ENCODE measurements at places on chromosomes 6 and 20.
A peak's percentile ranks its signal among the peaks of the same experiment; 100 is the strongest.

DNA sequence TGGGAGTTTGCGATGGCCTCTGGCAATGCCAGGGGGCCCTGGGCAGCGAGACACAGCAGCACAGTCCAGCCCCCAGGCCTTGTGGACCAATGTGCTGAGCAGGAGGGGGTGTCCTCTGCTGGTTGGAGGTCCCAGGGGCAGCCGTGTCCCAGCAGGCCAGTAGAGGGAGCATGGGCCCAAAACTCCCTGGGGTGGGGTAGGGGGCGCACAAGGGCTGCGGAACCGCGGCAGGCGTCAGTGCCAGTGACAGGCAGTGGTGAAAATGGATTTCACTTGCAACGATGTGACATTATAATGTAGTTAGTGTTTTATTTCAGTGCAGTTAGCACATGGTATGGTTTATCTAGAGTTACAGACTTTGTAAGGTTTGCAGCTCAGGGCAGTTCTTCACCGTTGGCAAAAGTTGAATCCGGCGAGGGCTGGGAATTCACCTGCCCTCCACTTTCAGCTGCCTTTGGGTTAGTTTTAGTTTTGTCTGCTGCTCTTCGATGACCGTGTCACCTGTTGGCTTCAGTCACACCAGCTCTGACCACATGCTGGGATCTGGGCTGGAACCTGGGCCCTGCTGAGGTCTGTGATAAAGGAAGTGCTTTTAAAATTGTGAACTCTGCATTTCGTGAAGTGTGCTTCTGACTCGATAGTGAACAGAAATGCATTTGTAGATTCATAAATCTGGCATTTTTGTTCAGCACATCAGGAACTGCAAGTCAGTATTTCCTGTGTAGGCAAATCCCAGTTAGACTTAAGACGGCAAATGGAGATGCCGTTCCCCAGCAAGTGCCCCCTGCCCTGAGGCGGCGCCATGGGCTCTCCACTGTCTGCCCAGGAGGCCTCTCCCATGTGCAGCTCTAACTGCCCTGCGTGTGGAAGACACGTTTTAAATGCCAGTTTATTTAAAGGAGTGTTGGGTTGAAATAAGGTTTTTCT is 46.8 kb downstream of the PYGB start:
- peak; percentile 63 for DNase-seq

DNA sequence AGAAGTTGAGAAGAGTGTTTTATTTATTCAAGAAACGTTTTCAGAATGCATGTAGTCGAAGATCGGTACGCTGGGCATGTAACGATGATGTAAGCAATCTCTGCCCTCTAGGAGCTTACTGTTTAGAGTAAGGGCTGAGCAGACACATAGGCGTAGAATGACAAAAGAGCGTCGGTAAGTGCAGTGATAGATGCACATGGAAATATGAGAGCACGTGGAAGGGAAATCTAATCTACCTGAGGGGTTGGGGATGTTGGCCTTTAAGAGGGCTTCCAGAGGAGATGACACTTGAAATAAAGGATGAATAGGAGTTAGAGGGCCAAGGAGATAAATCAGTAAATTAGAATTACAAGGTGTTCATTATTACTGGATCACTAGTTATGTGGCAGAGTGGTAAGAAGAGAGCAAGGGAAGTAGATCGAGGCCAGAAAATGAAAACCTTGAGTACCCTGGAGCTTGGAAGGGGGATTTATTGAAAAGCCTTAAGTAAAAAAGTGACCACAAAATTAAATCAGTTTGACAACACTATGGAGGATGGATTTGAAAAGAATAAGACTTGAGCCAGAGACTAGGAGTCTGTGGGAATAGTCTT is 782 bp downstream of the TRMT11 start:
- no peak for DNase-seq

GRCh38 chr20:8524101-8525016 is 392.3 kb downstream of the PLCB1 start:
- DNase-seq, result no peak

GRCh38 chr20:62618611-62619529 is 23.4 kb upstream of the SLCO4A1 start:
- peak; percentile 37 for DNase-seq

DNA sequence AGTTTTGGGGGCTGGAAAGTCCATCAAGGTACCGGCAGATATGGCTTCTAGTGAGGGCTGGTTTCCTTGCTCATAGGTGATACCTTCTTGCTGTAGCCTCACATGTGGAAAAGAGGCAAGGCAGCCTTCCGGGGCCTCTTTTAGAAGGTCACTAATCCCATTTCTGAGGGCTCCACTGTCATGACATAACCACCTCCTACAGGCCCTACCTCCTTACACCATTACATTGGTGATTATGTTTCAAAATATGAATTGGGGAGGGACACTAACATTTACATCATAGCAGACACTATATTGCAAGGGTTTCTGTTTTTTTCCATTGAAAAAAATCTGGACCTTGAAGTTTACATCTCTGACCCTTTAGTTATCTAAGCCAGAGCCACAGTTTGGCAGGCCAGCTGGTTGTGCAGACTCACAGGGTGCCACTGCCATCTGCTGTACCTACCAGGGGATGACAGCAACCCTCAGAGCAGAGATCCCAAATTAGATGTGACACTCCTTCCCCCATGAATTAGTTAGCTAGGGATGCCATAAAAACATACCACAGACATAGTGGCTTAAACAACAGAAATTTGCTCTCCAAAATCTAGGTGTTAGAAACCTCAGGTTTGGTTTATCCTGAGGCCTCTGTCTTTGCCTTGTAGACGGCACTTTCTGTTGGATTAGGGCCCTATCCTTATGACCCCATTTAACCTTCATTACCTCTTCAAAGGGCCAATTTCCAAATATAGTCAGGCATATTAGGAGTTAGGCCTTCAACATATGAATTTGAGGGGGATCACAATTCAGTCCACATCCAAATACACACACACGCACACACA is 166.4 kb upstream of the RNF217 start:
- peak; percentile 52 for DNase-seq

DNA sequence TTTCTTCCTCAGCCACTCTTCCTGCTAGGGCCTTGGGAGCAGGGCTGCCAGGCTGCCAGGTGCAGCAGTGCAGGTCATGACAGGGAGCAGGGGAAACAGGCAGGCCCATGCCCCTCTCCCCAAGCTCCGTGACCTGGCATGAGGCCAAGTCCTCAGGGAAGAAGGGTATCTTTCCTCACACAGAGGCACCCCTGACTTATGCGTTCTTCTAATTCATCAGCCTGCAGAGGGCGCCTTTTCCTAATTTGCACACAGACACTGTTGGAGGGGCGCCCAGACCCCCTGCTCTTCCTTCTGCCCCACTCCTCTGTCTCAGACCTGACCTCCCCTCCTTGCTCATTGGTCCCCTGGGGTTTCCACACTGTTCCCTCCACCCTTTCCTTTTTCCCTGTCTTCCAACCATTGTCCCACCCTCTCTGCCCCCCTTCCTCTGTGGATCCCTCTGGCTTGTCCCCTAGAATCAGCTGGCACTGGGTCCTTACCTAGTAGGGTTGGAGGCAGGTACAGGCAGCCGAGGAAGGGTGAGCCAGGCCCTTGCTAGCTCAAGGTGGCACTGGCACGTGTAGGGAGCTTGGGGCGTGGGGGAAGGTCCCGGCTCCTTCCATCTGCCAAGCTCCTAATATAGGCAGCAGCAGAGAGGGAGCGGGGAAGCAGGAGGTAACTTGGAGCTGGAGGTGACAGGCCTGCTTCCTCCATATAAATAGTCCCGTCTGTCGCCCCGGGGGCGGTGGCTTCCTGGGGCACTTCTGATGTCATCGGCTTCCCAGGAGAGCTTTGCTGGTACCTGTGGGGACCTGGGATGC is 154.9 kb upstream of the MLN start:
- DNase-seq, result no peak

DNA sequence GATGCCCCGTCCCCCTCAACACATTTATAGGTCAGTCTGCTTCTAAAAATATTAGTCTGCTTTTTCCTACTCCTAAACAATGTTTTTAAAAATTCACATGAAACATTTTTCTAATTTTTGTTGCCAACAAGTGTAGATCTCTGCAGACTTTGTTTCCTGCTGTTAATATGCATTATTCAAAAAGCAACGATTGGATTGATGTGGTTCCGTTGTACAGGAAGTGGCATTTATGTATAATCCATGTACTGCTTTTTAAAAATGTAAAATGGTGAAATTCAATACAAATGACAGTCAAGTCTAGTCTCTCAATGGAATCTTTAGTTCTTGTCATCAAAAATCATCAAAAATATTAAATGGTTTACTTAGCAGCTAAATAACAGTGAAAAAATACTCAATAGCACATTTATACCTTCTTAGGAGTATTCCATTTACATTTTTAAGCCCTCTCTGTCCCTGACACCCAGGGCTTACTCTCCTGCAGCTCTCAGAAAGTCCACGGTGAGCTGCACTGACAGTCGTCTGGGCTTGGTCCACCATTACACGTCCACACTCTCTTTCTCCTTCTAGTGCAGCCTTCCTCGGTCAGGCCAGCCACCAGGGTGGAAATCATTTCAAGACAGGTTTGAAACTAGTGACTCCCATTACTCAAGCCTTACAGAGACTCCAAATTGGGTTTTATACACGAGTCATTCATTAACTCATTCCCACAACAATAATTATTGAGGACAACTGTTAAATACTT is 211.5 kb downstream of the TMEM200A start:
- no peak for DNase-seq

DNA sequence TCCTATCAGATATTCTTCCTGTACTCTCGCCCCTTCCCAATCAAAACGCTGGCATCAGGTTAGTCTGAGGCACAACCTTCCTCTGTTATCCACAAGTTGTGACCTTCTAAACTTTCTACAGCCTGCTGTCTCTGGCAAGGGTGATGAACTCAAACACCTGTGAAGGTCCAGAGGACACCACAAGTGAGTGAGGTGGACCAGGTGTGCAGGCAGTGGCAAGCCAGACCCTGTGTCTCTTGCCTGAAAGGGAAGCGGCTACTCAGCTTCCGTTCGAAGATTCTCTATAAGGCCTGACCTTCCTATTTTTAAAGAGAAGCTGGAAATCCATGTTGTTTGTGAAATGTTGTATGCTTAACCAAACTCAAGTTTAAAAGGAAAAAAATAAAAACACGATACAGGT is 36.8 kb downstream of the GCM1 start:
- DNase-seq, result no peak

DNA sequence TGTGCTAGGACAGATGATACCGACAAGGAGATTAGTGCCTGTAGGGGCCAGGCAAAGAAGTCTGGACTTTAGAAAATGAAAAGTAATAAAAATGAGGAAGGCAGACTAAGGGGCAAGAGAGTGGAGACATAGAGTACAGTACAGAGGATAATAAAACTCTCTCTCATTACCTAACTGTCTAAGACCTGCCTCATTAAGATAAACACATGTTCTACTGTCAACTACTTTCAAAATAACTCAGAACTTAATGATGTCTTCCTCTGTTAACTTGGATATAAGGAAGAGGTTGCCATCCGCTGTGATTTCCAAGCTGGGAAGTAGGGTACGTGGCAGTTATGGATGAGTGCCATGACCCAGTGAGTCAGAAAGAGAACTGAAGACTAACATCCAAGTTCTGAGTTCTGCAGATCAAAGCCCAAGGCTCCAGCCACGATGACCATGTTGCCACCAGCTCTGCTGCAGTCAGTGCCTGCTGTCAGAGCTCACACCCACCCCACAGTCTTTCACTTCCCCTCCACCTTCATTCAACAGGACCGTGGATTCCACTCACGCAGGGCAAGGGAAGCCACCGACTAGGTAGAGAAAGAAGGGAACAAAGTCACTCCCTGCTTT is 81.8 kb downstream of the KIF16B start:
- DNase-seq, result no peak

DNA sequence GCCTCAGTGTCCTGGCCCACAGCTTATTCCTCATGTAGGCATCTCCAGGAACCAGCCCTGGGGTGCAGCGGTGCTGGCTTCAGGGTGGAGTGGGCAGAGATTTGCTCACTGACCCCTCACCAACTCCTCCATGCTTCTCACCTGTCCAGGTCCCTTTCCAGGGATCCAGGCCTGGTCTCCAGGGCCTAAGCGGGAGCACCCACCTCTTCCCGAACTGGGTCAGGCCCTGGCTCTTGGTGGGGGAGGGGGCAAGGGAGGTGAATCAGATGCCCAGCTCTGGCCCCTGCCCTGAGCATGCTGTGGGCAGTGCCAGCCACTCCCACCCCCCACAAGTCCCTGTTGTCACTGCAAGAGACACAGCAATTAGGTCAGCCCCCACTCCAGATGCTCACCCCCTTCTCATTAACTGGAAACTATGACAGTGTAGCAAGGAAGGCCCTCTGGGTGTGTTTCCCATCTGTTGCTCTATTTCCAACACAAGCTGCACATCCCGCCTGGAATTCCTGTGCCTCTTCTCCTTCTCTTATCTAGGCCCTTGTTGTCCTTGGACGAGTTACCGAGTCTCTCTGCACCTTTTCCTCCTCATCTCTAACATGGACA is 37.0 kb downstream of the MDFI start:
- no peak for DNase-seq

DNA sequence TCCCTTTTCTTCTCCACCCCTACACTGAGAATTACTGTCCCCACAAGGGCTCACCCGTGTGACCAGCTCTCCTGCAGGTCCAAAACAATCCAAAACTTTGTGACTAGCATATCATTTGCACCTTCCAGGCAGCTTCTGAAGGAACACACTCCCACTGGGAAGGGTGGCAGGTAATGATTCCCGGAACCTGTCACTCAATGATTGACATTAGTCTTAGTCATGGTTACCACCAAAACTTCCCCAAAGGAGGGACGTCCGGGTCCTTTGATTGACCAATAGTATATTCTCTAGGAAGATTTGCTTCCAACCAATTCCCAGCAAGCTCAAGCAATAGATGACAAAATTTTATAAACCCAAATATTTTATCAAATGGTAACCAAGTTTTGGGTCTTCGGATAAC is 127.7 kb upstream of the MYLIP start:
- DNase-seq, result no peak

DNA sequence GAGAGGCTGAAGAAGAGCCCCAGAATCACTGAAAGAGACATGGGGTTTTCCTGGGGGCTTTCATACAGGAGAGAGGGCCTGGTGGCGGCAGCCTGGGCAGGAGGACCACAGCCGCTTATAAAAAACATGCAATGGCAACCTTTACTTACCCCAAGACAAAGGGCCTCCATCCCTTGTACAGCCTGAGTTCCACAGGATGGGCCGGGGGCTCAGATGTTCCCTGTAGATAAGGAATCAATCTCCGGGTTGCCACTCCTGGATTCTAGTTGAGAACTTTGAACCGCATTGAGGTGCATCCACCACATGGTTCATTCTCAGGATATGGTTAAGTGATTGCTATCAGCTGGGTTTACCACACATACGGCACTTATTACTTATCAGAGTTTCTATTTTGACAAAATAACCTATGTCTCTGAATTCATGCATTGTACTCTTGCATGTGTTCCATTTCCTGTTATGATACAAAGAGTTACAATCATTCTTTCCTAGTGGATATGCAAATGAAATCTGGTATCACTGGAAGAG is 677.6 kb downstream of the KIF16B start:
- DNase-seq, result no peak

GRCh38 chr20:23302386-23302785 is 48.2 kb upstream of the NXT1 start:
- DNase-seq, result no peak

- DNase-seq, result no peak
Measured at GRCh38 chr20:5413394-5413793, 96.6 kb upstream of the PROKR2 start.

GRCh38 chr6:160259143-160259425 is 463 bp upstream of the SLC22A2 start:
- no peak for DNase-seq

Measured in left ventricle myocardium superior (tissue), 1 donor.